ENCODE measurements at places on chromosomes 2 and 18.

GRCh38 chr2:16218161-16218560 is 277.8 kb downstream of the MYCN start:
- DNase-seq: no peak

- no peak for DNase-seq
Observed at GRCh38 chr2:189552991-189553404, 27.6 kb downstream of the SLC40A1 start.

DNA sequence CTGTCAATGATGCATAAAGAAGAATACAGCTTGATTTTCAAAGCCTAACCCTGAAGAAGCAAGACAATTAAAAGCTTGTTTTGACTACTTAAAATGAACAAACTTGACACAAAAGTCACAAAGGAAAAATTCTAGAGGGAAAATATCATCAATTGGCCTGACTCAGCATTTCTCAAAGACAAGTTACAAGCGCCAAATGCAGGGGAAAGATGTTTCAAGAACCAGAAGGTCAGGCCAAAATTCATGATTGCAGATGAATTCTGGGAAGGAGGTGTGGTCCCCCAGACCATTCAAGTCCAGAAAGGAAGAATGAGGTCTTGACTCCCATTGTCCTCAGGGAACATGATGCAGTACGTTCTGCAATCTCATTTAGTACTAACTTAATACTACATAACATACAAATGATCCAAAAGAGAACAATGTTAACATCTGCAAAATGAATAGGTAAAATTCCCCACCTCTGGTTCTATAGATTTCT is 64.5 kb downstream of the FAM210A start:
- DNase-seq: no peak

DNA sequence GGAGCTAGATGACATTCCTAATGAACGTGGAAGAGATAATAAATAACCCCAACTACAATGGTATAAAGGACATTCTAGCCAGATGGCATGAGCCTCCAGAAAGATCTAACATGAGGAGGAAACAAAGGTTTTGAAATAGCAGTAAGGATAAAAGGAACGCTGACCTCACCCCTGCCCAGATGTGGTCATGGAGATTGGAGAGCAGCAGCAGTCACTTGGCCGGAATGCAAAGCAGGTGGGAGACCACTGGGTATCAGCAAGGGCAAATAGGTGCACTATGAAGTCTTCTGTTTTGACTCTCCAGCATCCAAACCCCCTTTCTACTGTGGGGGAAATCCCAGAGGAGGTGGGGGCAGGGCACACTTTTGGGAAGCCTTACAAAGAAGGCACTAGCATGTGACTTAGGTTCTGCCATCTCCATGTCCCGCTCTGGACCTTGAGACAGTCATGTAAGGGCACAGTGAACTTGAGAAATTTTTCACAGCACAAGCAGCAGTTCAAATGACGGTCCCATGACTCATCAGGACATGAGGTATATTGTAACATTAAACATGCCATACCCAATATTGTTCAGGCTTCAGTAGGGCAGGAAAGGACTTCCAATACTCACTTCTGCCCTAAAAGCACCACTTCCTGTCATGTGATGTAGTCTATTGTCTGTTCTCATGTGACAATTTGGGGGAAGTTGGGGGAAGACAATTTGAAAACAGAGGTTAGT is 55.2 kb downstream of the METTL4 start:
- DNase-seq: no peak

GRCh38 chr2:231132129-231132528 is 7.3 kb upstream of the HTR2B start:
- DNase-seq: no peak

- DNase-seq: no peak
Observed at GRCh38 chr2:182894174-182894573, 27.7 kb upstream of the FRZB start.

DNA sequence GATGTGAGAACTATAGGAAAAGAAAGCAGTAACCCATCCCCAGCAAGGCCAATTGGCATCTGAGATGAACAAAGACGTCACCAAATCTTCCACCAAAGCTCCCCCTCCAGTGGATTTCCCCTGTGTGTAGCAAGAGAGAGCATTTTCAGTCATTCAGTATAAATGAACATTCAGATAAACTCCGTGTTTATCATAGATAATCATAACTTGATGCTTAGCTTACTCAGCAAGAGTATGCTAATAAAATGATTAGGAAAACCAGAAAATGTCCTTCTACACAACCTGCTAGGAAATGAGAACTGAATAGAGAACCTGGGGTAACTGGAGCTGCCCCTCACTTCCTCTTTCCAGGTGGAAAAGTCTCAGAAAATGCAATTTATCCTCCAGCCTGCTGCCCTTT is 198.0 kb upstream of the CCDC150 start:
- no peak for DNase-seq

- no peak for DNase-seq
Observed at GRCh38 chr18:14939141-14939540, 191.2 kb downstream of the ANKRD30B start.

GRCh38 chr2:144996225-144996795 is 476.4 kb upstream of the ZEB2 start:
- DNase-seq: no peak

DNA sequence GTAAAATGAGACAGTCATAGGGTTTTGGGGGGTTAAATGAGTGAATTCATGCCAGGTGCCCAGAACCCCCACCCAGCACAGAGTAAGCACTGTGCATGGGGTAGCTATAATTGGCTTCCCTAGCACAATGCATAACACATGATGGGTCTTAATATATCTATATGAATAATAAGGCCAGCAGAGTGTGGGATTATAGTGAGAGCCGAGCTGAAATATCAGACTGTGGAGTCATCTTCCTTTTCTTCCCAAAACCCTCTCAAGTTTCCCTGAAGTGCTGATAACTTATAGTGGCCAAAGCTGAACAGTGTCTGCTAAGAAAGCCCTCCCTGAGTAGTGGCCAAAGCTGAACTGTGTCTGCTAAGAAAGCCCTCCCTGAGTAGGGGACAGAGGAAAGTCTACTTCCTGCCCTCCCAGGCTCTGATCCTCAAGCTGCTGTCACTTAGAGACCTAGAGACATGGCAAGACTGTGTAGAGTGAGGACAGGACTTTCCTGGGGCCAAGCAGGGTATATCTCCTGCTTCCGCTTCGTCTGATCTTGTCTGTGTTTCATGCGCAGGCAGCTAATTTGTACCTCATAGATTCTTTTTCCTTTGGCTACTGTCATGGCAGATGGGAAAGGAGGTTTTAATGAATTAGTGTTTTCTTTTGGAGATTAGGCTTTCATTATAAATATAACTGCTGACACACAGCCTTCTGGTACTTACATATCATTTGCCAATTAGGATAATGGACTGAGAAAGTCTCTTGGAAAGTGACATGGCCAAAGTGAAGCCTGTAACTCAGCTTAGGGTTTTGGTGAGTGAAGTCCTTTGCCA is 94.9 kb downstream of the FHOD3 start:
- DNase-seq: peak; percentile 8

GRCh38 chr2:38600921-38601455 is 1.7 kb downstream of the HNRNPLL start:
- no peak for DNase-seq

GRCh38 chr2:31469648-31470047 is 55.1 kb upstream of the XDH start:
- no peak for DNase-seq

- DNase-seq: no peak
Observed at GRCh38 chr2:124091721-124092120, 66.6 kb downstream of the CNTNAP5 start.

DNA sequence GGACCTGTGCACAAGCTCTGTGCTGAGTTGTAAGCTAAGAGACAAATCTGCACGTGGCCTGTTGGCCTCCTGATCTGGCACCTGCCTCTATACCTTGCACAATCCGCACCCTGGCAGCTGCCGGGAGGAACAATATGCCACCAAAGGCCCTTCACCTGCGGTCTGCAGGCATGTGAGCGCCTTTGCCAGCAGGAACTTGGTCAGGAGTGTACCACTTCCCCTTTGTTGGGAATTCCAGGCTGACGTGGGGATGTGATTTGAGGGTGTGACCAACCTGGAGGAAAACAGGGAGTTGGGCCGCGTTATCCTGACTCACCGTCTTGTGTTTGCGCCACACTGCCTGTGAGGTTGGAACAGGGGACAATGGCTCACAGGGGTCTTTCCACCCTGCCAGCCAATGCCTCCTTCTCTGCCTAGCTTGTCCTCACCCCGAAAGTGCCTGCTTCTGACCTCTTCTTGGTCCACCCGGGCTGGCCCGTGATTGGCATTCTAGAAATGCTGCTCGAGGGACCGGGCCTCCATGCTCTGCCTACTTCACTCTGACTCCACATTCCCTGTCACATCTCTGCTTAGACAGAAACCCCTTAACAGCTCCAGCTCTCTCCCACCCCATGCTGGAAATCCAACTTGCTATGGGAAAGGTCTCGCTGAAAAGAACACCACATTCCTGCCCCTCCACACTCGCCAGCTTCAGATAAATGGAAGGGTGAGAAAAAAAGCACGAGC is 67.1 kb upstream of the MAP4K4 start:
- DNase-seq: no peak

GRCh38 chr2:190119923-190120590 is 57.5 kb upstream of the MSTN start:
- no peak for DNase-seq

- DNase-seq: no peak
Observed at GRCh38 chr2:147515213-147515612, 329.6 kb upstream of the ACVR2A start.

- DNase-seq: peak; percentile 13
Observed at GRCh38 chr2:86186431-86186830, 8.8 kb downstream of the IMMT start.

DNA sequence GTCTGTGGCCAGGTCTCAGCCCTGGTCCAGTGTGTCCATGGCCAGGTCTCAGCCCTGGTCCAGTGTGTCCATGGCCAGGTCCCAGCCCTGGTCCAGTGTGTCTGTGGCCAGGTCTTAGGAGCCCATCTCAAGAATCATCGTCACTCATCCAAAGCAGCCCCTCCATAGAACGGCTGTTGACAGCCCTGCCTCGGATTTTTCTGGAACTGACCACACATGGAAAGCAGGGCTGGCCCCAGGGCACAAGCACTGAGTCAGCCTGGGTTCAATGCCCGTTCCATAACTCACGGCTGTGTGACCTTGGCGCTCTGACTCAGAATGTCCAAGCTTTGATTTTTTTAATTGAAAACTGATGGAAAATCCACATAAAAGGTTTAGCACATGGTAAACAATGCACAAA is 59.9 kb upstream of the SNTG2 start:
- no peak for DNase-seq

DNA sequence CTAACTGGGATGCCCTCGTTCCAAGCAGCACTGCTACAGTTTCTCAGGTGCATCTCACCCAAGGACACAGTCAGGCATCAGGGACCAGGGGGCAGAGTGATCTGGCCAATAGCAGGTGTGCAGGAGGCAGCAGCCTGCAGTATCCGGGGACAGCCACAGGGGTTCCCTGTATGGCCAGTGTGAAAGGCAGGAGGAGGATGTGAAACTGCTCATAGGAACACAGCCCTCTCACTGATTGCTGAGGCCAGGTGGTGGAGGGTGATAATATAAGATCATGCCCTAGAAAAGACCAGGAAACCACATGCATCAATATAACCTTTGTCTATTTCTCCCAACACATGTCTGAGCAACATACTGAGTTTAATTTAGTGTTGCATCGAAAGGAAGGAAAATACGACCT is 112.7 kb upstream of the TACR1 start:
- no peak for DNase-seq

DNA sequence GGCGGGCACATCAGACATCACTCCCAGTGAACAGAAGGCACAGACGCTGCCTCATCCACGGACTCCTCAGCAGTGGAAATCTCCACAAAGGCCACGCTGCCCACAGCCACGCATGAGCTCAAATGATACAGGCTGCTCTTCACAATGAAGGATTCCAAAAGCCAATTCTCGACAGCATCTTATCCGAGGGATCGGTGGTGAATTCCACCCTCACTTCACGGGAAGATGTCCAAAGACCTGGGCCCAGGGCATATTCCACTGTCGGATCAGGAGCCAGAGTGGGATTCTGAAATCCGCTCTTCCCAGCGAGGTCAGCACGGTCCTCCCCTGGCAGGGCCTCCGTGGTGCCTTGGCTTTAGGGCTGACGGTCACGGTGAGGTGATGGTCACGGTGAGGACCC is 55.8 kb downstream of the EIPR1 start:
- no peak for DNase-seq

GRCh38 chr2:181047829-181048228 is 67.4 kb downstream of the UBE2E3 start:
- DNase-seq: no peak

DNA sequence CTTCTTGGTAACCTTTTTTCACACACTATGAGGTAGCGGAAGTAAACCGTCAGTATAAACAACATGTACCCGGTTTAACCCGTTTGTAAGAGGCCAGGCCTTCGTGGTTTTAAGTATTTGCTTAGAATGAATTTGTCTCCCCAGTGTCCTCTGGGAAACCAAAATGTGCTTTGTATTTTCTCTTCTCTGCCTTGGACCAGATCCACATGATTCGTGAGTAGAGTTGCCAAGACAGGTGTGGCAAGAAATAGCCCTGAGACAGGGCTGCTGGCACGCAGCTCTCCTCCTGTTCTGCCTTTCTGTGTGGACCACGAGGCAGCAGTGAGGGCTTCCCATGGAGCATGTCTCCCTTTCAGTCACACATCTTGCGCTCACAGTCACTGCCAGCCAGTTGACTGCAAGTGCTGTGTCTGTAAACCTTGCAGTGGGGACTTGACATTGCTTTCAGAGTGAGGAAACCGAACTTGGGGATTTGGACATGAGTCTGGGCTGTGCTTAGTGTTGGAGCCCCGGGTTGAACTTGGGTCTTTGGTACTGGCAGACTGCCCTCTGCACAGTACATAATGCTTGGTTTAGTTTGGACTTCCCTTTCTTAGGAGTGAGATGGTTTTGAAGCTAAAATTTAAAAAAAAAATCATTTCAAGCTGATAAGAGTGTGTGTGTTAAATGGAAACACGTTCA is 19.1 kb downstream of the BCL2L11 start:
- DNase-seq: no peak

- no peak for DNase-seq
Observed at GRCh38 chr2:118046634-118047210, 32.9 kb upstream of the CCDC93 start.

- DNase-seq: no peak
Observed at GRCh38 chr2:234978466-234979203, 26.8 kb downstream of the SH3BP4 start.

GRCh38 chr2:61710711-61711110 is 143.1 kb downstream of the FAM161A start:
- DNase-seq: no peak

DNA sequence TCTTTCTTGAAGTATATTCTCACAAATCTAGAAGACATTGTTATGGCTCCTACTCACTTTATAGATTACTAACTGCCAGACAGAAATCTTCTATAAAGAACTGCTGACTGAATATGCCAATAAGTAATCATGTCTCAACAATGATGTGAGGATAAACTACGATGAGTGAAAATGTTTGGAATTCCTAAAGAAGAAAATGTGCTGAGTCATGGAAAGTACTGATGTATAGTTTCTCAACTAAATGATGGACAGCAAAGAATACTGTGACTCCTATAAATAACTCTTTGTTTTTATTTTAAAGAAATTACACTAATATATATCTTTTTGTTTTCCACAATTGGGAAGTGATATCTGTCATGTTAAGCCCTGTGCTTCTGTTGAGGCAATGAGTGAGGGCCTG is 232.9 kb downstream of the LNPK start:
- no peak for DNase-seq
